ENCODE measurements at places on chromosomes 4 and X. TPM values are rescaled to one million over a fixed set of nuclear protein-coding genes. Genes with fewer than 3 reads are reported as not detected.

Gene MAGEA2
- not detected for total RNA-seq

Gene UGT2B17
- total RNA-seq, result not detected

Gene HERC5
- total RNA-seq, result 2.1 TPM

Gene PCDH10
- 10.5 TPM for total RNA-seq

Gene HS6ST2
- 0.30 TPM for total RNA-seq

GRCh38 chrX:9091258-9091657, 57.3 kb upstream of the FAM9B start:
- no peak for DNase-seq

GRCh38 chr4:116150152-116150551, 935.2 kb downstream of the TRAM1L1 start:
- DNase-seq, result no peak

- no peak for DNase-seq
Observed at GRCh38 chrX:126825566-126826193, 6.2 kb downstream of the PRR32 start.

- no peak for DNase-seq
Observed at GRCh38 chr4:6909970-6910339, 329 bp downstream of the TBC1D14 start.

DNA sequence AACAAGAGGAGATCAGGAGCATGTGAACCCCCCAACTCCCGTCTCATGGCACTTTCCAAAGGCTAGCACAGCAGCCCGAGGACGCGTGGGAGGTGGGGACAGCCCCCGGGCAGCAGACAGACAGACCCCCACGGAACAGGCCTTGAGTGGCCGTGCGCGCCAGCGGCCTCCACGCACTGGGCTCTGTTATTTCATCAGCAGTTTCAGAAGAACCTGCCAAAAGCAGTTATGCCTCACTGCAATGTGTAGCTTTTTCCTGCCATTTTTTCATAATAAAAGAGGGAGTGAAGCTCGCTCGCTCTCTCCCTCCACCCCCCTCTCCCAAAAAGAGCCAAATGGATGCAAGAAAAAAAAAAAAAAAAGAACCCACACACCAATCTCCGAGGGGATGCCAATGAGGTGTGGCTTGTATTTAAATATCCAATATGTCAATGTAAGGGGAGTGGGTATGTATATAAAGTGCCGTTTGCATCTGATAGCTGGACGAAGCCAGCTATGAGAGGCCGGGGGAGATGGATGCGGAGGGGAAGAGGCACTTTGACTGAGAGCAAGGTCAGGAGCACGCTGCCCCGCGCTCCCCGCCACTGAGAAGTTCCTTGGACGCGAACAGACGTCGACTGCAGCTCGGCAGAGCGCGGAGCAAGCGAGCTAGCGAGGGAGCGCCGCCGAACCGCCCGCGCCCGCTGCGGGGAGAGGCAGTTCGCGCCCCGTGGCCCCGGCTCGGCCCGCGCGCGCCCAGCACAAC, at the start of gene FGF16:
TSS of gene FGF16 (plus strand) at position 482 of the 745 bp plus-strand sequence. CDS start 286 bp downstream, outside the sequence.
- DNase-seq, result no peak

DNA sequence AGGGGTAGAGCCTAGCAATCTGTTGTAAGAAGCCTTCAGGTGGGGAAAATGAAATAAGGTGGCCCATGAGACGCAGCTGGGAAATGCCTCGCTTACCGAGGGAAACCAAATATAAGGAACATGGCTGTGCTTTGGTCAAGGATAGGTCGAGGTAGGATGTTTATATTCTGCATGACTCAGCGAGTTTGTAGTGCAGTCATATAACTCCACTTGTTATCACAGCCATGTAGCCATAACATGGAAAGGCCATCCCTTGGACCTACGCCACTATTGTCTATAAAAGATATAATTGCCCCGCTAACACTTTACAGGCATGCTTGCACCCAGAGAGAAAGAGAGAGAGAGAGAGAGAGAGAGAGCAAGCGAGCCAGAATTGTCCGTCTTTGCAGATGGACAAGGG, 80.9 kb upstream of the GLRA2 start:
- no peak for DNase-seq

GRCh38 chr4:88297212-88297516, 12.8 kb upstream of the PPM1K start:
- DNase-seq, result no peak

GRCh38 chrX:21493226-21493830, 119.1 kb downstream of the CNKSR2 start:
- no peak for DNase-seq

GRCh38 chr4:67632492-67632891, 68.5 kb downstream of the UBA6 start:
- DNase-seq, result no peak

DNA sequence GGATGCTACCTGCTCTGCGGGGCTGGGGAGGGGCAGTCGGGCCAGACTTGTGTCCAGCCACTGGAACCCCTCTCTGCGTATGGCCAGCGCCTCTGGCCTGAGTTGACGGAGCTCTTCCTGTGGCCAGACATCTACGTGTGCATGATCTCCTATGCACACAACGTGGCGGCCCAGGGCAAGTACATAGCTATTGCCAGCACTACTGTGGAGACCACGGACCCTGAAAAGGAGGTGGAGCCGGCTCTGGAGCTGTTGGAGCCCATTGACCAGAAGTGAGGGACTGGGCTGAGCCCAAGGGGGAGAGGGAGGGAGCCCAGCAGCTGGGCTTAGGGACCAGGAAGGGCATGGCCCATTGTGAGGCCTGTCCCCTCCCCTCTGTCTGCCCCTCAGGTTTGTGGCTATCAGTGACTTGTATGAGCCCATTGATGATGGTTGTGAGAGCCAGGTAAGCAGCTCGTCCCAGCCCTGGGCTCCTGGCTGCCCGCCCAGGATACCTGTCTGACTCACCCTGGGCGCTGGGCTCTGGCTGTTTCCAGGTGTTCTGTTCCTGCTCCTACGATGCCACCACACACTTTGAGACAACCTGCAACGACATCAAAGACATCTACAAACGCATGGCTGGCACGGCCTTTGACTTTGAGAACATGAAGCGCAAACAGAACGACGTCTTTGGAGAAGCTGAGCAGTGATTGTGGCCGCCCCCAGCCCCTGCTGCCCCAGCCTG, 1.8 kb upstream of the FAM50A start:
- DNase-seq, result no peak

GRCh38 chrX:69262036-69262936, 97.0 kb upstream of the PJA1 start:
- no peak for DNase-seq

DNA sequence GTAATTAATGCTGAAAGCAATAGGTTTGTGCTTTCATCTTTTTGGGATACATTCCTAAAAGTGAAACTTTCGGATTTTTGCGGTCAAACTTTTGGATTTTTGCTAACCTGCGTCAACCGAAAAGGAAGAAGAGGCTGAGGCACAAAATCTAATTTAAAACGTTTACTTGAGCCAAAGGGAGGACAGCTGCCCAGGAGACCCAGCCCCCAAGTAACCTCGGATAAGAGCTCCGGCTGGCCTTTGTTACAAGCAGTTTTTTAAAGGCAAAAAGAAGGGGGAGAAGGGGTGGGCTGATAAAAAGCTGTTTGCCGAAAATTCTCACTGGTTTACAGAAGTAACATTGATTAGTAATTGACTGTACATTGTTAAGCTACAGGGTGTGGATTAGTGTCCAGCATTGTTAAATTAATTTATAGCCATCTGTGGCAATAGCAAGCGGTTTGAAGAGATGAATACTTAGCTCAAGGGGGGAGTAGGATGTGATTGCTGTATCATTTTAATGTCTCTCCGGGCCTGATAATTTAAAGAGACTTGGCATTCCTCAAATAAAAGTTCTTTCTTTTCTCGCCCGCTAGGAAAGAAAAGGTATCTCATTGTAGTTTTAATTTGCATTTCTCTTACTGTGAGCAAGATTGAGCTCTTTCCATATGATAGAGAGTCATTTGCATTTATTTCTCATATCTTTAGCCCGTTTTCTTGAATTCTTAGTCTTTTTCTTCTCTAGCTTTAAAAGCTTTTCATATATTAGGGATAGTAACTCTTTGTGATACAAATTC, 59.1 kb upstream of the USP9X start:
- DNase-seq, result no peak

GRCh38 chr4:17823871-17824669, 13.3 kb downstream of the NCAPG start:
- no peak for DNase-seq

GRCh38 chr4:125434136-125434535, 119.4 kb downstream of the FAT4 start:
- DNase-seq, result no peak

DNA sequence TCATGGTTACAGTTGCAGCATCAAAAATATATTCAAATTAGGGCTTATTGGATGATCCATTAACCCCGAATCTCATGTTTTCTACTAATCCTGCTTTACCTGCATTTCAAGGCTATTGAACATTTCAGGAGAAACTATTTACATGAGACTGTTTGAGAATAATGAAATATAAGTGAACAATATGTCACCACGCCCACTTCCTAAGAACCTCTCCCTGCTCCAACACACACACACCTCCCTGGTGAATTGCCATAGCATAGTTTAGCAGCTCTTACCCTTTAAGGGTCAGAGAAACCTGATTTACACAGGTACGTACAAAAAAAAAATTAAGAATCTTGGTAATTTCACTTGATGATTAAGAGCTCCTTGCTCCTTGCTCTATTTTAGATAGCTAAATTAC, 113.4 kb downstream of the ANXA5 start:
- DNase-seq, result no peak

- DNase-seq, result no peak
Observed at GRCh38 chr4:186536285-186536684, 19.1 kb downstream of the MTNR1A start.
